Stimulated activated memory B cell treated with anti-CD40 and anti-IgM and Interleukin-4, amounts not matched to agents 10 μg/mL and 1 μg/mL and 100 μg/mL, for 72 hours (primary cell): ENCODE measurements at places on chromosomes 7 and 10.

DNA sequence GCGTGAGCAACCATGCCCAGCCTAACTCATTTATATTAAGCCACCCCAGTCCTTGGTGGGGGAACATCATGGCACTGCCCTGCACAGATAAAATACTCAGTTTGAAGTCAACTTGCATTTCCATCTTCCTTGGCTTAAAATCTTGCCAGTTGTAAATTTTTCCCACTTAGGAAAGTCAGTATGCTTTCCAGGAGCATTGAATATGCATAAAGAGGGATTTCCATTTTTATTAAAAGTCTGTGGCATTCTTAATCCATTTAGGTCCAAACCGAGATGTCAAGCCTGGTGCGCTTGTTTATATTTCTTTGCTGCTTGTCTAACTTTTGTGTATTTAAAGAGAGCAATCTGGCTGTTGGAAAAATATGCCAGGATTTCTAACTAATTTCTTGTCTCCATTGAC lies 26.1 kb downstream of the MAP3K8 start:
- H3K4me3 ChIP-seq, result no peak overlapping the region
- H3K27me3 ChIP-seq, result no peaks in the 10 kb centered on the region
- peaks cover 34% of the 10 kb centered on the region for H3K4me1 ChIP-seq

DNA sequence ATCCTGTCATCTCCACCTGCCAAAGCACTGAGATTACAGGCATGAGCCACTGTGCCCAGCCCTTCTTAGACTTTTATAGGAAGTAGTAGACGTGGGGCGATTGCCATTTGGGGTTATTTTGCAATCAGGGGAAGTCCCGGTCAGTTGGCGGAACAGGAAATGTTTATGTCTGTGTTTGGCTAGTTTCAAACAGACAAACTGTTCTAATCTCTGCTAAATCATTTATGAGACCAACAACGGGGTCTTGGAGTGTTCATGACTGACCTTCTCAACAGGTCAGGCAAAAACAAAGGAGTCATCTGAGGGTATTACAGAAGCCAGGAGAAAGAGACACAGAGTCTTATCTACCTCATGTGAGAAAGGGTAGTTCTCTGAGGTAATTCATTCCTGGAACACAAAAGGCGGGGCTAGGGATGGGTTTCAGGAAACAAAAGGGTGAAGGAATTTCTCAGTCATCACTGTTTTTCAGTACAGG lies 6.6 kb upstream of the TPK1 start:
- peak overlapping the region; percentile 88 for H3K27ac ChIP-seq
- H3K4me3 ChIP-seq, result peak overlapping the region; percentile 60
- H3K4me1 ChIP-seq, result peaks cover 13% of the 10 kb centered on the region
- no peaks in the 10 kb centered on the region for H3K27me3 ChIP-seq

GRCh38 chr7:138607216-138608126 lies 93.7 kb downstream of the SVOPL start:
- no peak overlapping the region for H3K4me3 ChIP-seq
- ATAC-seq, result no peak
- H3K27me3 ChIP-seq, result peaks cover 7% of the 10 kb centered on the region
- peaks cover 16% of the 10 kb centered on the region for H3K4me1 ChIP-seq
- H3K27ac ChIP-seq, result no peak overlapping the region

DNA sequence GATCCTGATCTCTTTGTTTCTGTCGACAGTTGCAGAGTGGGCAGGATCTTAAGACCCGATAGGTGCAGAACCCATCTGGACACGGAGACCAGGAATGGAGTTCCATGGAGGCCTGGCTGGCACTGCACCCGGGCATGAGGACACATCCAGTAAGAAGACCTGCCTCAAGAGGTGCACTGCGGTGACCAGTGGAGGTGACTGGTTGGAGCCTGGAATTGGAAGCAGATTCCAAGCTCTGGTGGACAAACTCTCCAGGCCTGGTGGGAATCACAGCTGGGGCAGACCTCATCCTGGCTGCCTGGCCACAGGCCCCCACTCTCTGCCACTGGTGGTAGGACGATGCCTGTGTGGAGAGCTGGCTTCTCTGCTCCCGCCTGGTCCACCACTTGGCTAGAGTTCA lies 31.0 kb downstream of the ZNF775 start:
- no peaks in the 10 kb centered on the region for H3K27me3 ChIP-seq
- H3K36me3 ChIP-seq, result peaks cover 53% of the 10 kb centered on the region
- H3K4me3 ChIP-seq, result no peak overlapping the region
- H3K27ac ChIP-seq, result no peak overlapping the region
- peaks cover 58% of the 10 kb centered on the region for H3K4me1 ChIP-seq

GRCh38 chr10:132480356-132480755 lies 57.2 kb upstream of the INPP5A start:
- H3K4me1 ChIP-seq, result no peaks in the 10 kb centered on the region
- H3K4me3 ChIP-seq, result no peak overlapping the region
- H3K27me3 ChIP-seq, result peaks cover 43% of the 10 kb centered on the region
- no peak overlapping the region for H3K27ac ChIP-seq
- H3K36me3 ChIP-seq, result no peaks in the 10 kb centered on the region
- no peak for ATAC-seq

DNA sequence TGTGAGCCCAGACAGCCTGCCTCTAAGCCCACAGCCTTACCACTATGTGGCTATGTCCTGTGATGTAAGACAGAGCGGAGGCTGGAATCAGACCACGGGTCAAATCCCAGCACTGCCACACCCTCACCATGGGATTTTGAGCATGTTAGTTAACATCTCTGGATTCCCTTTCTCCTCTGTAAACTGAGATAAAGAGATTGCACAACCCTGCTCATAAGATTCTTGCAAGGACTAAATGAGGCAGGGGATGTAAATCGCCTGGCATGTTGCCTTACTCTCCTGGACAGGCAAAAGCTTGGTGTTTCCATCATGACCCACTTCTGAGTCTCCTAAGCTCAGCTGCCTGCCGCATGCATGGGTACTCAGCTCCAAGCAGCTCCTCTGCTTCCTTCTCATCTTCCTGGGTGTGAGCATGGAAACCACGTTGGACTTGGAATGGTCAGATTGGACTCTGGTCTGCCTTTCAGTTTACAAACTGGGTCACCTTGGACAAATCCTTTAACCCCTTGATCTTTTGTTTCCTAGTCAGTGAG lies 41.3 kb upstream of the MTURN start:
- ATAC-seq, result no peak
- no peak overlapping the region for H3K4me3 ChIP-seq
- H3K4me1 ChIP-seq, result no peaks in the 10 kb centered on the region
- no peak overlapping the region for H3K27ac ChIP-seq
- H3K27me3 ChIP-seq, result no peaks in the 10 kb centered on the region
- H3K36me3 ChIP-seq, result peaks cover 9% of the 10 kb centered on the region

- no peaks in the 10 kb centered on the region for H3K4me1 ChIP-seq
- peaks cover 19% of the 10 kb centered on the region for H3K27me3 ChIP-seq
- no peak overlapping the region for H3K4me3 ChIP-seq
- no peaks in the 10 kb centered on the region for H3K36me3 ChIP-seq
- no peak overlapping the region for H3K27ac ChIP-seq
Observed at GRCh38 chr10:113137941-113138685, 188.1 kb downstream of the TCF7L2 start.
